ENCODE measurements at places on chromosomes 2 and 18.

DNA sequence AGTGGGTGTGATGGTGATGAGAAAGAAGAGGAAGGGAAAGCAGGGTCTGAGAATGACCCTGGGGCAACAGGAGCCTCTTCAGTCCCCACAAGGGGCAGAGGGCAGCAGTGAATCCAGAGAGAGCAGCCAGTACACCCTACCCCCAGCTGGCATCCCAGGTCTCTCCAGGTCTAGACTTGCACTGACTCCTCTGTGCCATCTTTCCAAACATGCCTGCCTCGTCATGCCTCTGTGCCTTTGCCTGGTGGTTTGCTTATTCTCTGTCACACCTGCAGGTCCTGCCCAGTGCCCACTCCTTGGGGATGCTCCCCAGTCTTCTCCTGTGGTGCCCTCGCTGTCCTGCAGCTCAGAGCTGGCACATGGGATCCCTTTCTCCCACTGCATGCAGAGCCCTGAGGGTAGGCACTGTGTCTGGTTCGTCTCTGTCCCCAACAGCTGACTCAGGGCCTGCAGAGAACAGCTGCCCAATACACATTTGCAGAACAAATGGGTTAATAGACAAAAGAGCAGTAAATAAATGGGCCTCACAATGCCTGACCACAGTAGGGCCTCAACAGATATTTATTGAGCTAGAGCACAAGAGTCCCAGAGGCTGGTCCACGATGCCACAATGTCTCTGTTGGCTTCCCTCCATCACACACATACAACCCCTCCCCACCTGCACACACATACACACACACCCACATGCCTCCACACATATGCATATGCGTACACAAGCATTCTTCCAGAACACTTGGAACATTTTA lies 89.8 kb downstream of the HS1BP3 start:
- DNase-seq, result no peak

DNA sequence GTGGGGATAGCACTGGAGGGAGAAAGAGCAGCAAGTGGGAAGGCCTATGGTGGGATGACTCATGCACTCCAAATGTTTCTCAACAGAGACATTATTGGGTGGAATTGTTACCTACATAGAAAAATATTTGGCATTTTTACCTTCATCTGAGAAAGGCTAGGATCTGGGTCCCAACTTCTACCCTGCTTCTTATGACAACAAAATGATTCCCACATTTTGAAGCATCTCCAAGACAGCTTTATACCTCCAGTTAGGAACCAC lies 908.9 kb upstream of the GYPC start:
- DNase-seq, result no peak

GRCh38 chr2:218273908-218274249 lies 3.6 kb downstream of the PNKD start:
- no peak for DNase-seq

DNA sequence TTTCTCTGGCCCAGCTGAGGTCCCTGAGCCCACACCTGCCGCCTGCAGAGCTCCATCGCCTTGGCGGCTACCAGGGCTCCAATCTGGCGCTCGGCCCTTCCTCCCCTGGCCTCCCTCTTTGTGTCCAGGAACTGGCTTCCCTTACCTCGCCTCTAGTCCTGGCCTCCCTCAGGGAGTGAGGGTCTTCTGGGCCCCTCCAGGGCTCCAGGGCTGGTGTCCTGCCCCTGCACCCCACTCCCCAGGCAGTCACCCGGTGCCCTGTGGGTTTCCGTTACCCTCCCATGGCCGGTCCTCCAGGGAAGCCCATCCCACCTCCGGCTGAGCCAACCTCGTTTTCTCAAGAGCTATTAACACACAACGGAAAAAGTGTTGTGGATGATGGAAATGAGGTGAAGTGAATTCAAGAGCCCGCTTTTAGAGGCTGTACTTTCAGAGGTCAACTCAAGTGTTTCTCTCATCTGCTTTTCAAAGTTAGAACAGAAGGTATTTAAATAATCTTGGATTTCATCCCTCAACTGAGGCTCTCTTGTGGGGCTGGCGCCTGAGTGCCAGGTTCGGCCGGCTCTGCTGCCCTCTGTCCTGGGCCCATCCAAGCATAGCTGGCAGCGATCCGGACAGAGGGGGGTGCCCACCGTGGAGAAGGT lies 131.9 kb downstream of the ASB1 start:
- DNase-seq, result no peak

DNA sequence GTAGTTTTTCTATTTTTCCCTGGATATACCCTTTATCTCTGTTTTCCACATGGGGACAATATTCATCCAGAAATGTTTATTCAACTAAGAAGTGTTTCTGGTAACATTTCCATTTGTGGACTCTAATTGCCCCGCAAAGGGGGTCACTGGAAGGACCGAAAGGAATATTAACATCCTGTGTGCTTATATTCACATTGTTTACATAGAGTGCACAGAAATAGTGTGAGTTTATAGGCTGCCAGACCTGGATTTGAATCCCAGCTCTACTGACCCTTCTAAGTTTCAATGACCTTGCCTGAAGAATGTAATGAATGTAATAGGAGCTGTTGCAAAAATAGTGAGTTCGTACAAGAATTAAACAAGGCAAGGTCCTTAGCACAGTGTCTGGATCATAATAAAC lies 152.9 kb upstream of the NCKAP5 start:
- DNase-seq, result no peak

DNA sequence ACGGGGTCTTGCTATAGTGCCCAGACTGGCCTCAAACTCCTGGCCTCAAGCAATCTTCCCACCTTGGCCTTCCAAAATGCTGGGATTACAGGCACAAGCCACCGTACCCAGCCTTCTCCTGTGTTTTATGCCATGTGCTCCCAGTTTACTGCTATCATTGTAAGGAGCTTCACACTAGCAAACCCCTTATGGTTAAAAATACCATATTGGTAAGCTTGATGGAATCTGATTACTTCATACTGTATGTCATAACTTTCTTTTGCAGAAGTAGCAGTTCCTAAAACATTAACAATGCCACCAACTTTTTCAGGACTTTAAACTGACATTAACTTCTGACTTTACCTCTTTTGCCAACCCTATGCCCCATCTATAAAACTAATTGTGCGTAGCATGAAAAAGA lies 36.2 kb downstream of the HAT1 start:
- DNase-seq, result no peak

- no peak for DNase-seq
Measured at GRCh38 chr18:75378376-75379315, 48.9 kb downstream of the SMIM21 start.

DNA sequence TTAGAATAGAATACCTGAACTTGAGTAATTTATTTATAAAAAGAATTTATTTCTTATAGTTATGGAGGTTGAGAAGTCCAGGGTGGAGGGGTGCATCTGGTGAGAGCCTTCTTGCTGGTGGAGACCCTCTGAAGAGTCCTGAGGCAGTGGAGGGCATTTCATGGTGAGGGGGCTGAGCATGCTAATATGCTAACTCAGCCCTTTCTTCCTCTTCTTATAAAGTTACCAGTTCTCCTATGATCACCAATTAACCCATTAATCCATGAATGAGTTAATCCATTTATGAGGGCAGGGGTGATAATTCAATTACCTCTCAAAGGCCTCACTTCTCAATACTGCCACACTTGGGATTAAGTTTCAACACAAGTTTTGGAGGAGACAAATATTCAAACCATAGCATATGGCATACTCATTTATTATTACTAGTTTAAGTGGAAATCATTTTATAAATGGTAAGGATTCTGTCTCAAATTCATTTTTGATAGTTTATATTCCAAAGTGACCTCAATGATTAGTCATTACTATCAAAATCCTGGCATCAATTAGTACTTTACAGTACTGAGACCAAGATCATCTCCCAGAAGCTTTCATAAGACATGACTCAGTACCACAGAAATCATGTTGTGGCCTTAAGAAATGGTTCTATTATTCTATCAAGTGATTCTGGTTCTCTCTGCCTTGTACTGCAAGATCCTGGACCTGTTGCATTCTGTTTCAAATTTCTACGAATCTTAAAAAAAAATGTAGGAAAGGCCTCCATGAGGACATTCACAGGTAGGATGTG lies 5.5 kb downstream of the ZNF396 start:
- DNase-seq, result no peak

- no peak for DNase-seq
Measured at GRCh38 chr2:3585261-3586109, 9.4 kb upstream of the COLEC11 start.

GRCh38 chr2:7405861-7406715 lies 488.9 kb downstream of the RNF144A start:
- no peak for DNase-seq

DNA sequence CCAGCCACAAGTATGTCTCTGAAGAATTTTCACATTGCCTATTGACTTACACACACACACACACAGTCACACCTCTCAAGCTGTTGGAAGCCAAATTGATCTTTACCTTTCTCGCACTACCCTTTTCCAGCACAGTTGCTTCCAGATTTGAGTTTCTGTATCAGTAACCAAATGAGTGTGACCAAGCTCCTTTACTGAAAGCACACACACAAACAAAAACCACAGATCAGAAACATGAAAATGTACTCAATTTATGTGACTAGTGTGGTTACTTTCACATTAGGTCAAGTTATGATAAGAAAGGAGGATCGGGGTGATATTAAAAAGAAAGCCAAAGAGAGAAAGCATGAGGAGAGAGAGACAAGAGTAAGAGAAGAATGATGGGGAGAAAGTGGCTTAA lies 993.9 kb upstream of the POU3F3 start:
- DNase-seq, result no peak

GRCh38 chr2:173962583-173963110 lies 2.5 kb downstream of the SP3 start:
- no peak for DNase-seq

DNA sequence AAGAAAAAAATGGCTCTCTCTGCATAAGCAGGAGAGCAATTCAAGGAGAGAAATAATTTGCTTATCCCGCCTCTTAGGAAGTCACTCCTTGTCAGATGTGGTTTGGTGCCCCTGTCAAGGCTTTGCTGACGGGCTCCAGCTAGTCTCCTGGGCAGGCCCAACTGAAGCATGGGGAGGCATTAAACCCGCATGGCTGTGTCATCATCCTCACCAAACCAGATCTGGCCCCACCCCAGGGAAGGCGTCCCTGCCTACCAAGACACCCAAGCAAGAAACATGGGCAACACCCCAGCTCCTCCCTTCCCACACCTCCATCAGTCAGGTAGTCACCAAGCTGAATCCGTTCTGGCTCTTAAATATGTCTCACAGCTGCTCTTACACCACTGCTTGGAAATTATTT lies 108.0 kb downstream of the SGPP2 start:
- DNase-seq, result peak; percentile 50

GRCh38 chr2:213259266-213259665 lies 25.0 kb upstream of the SPAG16 start:
- DNase-seq, result no peak

DNA sequence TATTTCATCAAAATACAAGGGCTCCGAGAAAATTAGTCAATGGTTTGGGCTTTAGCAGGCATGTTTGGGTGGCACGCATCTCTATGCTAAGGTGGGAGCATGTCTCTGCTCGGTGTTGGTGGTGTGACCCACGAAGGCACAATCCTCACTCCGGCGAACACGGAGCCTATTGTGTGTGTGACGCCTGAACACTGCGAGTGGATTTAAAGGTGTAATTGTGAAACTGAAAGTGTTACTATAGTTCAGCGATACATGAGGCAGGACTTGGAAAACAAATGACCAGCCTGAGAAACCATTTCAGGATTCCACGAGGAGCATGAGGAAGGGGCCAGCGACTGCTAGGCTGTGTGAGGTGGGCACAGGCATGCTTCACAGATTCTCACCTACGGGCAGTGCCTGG lies 41.7 kb upstream of the LDLRAD4 start:
- no peak for DNase-seq

GRCh38 chr2:56198936-56199335 lies 15.1 kb downstream of the CCDC85A start:
- no peak for DNase-seq

DNA sequence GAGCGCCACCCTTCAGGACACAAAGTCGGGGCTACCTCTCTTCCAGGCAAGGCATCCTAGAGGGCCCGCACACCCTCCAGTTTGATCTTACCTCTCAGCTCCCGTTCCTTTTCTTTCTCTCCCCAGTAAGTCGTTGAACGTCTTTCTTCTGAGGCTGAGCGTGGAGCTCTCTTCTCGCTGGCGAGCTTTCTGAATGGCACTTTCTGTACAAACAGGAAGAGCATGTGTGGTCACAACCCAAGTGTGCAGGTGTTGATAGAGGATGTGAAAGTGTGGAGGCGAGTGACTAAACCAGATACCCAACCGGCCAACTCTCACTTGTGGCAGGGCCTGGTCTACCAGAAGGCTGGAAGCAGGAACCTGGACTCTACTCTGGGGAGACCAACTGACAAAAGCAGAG lies at the start of gene AFF3:
AFF3 (minus strand) TSS at position 198 of the 400 bp plus-strand sequence. CDS start 38,136 bp downstream, outside the sequence.
- peak; percentile 91 for DNase-seq

GRCh38 chr2:95728878-95729596 lies 137.2 kb downstream of the TRIM43 start:
- DNase-seq, result peak; percentile 60

DNA sequence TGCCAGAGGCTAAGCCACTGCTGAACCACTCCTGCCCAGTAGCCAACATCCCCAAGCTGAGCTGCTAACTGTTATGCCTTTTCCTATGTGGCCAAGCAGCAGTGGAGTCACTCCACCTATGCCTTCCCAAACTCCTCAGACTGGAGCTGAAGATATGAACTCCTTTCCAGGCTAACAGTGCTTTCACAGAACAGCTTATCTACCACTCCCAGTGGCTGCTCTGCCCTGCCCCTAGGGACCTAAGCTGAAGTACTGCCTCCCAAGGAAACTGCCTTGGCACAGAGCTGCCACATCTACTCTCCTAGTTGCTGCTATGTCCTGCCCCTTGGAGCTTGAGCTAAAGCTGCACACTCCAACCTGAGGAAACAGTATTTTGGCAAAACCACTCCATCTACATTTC lies 275.9 kb downstream of the RBM43 start:
- DNase-seq, result no peak

DNA sequence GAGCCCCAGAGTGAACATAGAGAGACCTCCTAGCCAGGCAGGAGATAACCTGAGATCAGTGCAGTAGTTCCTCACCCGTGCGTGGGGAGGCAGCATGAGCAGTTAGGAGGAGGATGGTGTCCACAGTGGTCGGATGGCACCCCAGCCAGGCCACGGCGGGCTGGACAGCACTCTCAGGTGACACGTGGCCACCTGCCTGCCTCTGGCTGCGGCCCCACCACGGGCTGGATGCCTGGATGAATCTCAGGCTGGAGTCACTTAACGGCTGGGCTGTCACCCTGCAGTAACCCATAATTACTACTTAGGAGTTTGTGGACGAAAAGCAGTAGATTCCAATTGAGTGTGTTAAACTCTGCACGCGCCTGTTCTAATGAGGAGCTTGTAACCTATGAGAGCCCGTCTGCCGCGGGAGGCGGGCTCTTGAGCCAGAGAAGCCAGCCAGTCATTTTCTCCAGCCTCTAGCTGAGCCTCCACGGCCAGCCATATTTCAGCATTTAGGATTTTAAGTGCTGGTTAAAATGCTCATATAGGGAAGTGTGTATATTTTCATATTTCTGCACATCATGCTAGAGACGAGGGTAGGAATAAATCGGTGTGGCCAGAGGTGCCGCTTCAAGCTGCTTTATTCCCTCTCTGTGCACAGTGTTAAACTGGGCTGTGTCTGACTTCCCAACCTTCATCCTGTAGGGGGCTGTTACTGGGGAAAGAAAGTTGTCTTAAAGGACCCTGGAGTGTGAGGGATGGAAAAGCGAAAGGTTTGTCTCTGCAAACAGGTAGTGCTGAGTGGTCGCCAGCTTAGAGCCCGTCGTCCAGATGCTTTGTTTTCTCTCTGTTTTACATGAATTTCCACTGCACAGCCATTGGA lies 144.0 kb downstream of the GLI2 start:
- no peak for DNase-seq

GRCh38 chr2:173118395-173118794 lies 42.7 kb downstream of the MAP3K20 start:
- DNase-seq, result no peak

GRCh38 chr2:160719116-160719515 lies 225.5 kb upstream of the RBMS1 start:
- DNase-seq, result peak; percentile 26
